ENCODE measurements at places on chromosomes 3 and 15. TPM values are rescaled to one million over a fixed set of nuclear protein-coding genes. Genes with fewer than 3 reads are reported as not detected.

Gene INKA1
- 1.3 TPM for total RNA-seq

Gene CD86
- total RNA-seq, result 1.5 TPM

Gene SPESP1
- not detected for total RNA-seq

Gene FSIP1
- 0.73 TPM for total RNA-seq

Gene CHCHD4
- 18.1 TPM for total RNA-seq

DNA sequence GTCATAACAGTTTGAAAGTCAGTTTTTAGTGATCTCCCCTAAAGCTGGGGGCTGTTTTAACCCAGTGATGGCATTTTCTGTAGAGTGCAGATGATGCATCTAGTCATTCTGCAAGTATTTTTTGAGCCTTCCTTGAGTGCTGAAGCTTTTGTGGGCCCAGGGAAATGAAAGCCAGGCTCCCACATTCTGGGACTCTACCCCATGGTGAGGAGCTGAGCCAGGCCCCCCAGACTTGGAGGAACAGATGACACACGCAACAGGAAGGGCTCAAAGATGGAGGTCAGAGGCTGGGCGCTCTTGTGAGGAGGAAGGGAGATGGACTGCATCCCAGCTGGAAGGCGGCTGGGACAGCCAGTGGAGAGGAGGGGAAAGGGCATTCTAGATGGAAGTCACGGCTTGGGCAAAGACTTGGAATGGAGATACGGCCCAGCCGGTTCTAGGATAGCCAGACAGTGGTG, 40.8 kb downstream of the MRAS start:
- no peak for DNase-seq

DNA sequence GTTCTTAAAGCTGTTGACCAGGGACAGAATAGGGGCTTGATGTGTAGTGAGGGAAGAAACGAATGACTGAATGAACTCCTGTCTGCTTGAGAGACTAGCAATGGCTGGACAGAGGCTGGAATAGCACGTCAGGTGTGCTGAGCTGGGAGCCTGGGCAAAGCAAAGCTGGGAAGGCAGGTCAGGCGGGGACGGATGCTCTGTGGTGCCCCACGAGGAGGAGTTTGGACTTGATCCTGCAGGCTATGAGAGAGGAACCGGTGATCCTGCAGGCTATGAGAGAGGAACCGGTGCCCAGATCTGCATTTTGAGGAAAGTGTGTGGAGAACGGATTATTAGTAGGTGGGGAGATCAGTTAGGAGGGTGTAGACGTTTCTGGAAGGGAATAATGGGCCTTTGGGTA, 31.3 kb upstream of the PSTPIP1 start:
- no peak for DNase-seq

GRCh38 chr3:52246728-52247408, 1.3 kb downstream of the PPM1M start:
- DNase-seq, result no peak

DNA sequence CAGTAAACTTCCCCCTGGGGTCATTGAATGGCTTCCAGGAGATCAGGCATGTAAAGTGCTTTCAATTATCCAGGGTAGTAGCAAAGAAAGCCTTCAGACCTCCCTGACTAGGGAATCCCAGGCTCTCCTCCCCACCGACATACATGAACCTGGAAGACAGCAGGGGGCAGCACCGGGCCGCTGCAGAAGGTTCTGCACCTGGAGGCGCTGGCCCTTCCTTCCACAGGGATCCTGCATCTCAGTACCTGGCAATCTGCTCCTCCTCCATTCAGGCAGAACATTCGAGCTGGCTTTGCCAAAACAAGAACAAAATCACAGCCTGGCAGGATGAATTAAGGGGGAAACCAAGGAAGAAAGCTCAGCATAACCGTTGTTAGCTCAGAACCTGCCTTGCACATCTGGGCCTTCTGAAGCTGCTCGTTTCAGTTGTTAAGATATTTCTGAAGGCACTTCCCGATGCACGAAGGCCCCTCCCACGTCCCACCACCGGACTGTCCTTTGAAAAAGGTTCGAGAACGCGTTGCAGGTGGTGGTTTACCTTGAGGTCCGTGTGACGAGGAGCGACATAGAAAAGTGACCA, 237.7 kb downstream of the SLCO3A1 start:
- DNase-seq, result no peak

- DNase-seq, result no peak
Observed at GRCh38 chr3:5115506-5116162, 6.5 kb upstream of the ARL8B start.

- no peak for DNase-seq
Observed at GRCh38 chr3:45689787-45690145, 570 bp downstream of the SACM1L start.

All from activated CD8-positive, alpha-beta T cell treated with anti-CD3 and anti-CD28 coated beads, Interleukin-2, amount 10 ng/mL, durations not matched to agents 7 days and 5 days (primary cell).